ENCODE measurements at places on chromosomes 2 and 18.
A peak's percentile ranks its signal among the peaks of the same experiment; 100 is the strongest.

DNA sequence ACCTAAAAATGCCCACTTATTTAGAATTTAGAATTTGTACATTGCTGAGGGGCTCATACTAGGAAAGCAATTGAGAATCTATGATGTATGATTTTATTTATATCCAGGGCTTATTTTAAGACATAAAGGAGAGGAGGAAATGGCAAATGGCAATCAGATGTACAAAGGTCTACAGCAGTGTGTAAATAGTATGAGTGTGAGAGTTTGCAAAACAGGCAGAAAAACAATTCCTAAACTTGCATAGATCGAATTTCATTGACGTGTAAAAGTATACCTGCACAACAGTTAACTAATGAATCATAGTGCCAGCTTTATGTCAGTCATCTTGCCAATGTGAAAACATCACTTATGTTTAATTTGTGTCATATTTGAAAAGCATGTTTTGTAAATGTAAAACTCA, 718.7 kb upstream of the GCFC2 start:
- DNase-seq: no peak

DNA sequence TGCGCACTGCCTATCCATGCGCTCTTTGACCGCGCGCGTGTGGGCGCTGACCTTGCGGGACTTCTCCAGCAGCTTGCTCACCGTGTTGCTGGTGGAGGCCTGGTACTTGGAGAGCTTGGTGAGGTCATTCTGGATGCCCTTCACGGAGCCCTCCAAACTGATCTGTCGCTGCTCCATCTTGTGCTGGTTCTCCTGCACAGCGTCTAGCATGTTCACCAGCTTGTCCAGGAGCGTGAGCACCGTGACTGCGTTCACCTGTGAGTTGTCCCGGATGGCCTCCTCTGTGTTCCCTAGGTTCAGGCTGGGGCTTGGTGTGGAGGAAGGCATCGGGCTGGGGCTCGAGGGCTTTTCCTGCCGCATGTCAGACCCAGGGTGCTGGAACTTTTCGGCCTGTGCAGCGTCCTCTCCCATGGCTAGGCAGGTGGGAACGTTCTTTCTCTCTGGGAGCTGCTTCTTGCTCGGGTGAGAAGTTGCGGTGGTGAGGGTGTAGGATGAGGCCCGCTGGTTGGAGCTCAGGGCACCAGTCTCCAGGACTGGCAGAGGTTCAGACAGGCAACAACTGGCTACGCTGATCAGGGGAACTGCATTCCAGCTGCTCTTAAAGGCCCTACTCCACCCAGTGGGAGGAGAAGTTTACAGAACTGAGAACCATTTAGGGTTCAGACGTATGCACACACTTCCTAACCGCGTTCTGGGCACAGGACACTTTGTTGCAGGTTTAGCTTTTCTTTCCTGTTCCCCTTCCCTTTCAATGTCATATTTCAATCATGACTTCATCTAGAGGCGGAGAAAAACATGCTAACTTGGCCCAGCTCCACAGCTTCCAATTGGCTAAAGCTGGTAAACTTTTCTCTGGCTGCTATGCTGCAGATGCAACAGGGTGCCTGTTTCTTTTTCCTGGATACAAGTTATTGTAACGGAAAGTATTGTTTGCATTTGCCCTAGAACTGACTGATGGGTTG, at the start of gene CAVIN2:
Gene CAVIN2 (minus strand): TSS at position 574 of the 962 bp plus-strand sequence. CDS start 163 bp downstream, at position 411.
- DNase-seq: peak; percentile 90

- DNase-seq: no peak
Observed at GRCh38 chr2:21002814-21003192, 41.1 kb downstream of the APOB start.

DNA sequence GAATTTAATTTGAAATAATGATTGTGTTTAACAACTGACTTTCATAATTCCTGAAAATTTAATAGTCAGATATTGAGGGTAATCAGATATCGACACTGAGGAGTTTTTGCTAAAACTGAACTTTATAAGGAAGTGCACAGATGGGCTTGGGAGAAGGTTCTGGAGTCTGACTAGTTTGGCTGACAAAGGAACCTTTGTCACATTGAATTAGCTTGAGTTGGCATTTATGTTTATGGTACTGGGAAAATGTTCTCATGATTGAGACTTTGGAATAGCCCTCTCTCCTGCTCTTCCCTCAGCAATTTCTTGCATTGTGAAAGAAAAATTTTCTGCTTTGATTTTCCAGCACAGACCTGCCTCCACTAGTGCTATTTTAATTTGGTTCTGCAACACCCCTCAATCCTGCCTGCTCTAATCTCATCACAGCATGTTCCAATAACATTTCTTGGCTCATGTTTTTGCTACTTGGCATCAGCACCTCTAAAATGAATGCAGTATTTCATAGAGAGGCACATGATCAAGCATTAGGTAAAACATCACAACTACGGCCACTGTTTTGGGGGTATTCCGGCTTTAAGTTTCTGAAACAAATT, 133.9 kb upstream of the FSHR start:
- peak; percentile 27 for DNase-seq

- DNase-seq: peak; percentile 30
Observed at GRCh38 chr2:6452702-6453481, 412.8 kb downstream of the CMPK2 start.

DNA sequence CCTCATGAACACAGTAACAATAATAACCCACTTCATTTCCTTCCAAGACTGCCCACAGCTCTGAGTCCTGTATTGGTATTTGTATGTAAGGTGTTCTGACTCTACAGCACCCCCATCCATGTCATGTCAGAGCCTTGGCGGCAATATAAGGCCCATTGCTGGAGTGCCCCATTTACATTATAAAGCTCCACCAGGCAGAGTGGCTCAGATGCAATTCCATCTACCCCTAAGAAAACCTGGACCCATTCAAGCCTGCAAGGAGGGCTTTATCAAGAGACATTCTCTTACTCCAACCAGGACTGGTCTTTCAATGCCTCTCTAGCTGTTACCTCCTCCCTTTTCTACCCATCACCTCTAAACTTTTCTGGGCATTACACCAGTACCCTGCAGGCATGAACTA, 101.6 kb downstream of the ANTXR1 start:
- no peak for DNase-seq

DNA sequence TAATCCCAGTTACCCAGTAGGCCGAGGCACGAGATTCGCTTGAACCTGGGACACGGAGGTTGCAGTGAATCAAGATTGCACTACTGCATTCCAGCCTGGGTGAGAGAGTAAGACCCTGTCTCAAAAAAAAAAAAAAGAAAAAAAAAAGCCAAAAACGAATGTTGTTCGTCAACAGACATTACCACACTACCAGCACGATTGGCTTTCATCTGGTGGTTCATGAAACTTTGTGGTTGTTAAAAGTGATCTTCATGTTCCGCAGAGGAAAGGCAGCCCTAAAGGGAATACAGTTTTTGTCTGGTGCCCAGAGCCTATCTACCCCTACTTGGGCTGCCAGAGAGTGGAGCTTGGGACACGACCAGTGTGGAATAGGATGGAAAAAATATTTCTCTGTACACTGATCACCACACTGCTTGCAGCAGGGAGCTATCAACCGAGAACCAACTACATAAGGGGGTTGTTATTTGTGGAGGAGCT, 13.6 kb upstream of the CXCR4 start:
- DNase-seq: no peak

DNA sequence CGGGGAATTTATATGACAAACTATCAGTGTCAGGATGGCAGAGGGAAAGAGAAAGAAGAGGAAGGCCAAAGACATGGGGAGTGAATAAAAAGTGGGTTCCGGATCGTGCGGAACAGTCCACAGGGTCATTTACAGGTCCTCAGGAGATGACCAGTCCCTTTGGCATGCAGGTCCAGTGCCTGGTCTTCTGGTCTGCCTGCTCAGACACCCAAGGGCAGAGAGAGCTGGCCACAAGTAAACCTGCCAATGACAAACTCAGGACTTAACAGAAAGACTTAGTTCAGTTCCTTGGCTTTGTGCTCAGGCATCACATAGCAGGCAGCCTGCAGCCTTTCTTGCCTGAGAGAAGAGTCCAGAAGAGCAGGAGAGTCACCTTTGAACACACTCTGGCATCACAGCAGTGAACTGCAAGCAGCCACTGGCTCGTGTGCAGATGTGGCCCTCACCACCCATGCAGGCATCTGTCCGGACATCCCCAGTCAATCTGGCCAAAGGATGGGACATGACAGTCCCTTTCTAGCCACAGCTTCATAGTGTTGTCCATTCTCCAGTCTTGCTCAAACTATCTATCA, 14.0 kb downstream of the TMEM127 start:
- peak; percentile 81 for DNase-seq

DNA sequence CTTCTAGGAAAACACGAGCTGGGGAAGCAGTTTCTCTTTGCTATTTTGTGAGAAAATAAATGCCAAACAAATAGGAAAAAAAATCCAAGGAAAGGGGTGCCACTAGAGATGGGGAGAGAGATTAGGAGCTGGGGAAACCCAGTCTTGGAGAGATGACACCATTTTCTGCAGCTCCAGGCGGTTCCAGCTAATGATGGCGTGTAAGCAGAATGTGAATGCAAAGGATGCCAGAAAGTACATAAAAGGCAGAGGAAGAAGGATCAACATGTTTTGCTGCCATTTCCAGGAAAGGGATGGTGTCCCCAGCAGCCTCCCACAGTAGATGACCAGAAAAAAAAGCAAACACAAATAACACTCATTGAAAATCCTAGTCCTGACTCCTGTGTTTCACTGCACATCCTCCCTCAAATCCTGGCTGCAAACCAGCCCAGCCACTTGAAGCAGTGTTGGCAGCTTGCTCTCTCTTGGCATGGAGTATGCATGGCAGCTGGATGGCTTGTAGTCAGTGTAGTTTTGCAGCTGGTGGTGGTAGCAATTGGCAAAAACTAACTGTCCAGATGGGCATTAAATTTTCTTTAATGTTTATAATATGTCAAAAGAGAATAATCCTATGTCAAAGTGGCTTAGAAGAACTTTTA, 93.6 kb downstream of the FTCDNL1 start:
- DNase-seq: no peak

DNA sequence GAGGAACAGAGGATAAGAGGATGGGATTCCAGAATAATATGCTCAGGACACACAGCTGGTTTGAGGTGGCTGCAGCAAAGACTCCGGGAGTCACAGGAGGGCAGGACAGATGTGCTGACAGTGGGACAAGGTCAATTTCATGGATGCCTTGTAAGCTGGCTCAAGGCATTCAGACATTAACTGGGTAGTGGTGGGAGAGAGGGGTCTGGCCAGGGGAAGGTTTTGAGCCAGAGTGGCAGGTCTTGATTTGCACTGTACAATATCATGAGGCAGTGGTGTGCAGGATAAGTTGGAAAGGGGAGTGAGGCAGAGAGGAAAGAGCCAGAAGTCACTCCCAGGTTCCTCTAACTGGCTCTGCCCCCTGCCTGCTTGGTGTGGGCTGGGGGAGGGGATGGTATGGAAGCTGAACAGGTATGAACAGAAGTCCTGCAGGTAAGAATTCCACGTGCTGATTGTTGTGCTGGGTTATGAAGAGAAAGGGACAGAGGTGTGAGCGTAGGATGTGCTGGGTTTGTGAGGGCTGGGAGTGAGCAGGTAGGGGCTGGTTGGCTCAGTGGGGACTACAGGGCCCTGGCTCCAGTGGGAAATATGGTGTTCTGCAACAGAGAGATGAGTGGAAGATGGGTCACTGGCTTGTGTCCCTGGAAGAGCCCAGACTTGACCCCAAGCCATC, 141.7 kb upstream of the COPS8 start:
- DNase-seq: no peak

DNA sequence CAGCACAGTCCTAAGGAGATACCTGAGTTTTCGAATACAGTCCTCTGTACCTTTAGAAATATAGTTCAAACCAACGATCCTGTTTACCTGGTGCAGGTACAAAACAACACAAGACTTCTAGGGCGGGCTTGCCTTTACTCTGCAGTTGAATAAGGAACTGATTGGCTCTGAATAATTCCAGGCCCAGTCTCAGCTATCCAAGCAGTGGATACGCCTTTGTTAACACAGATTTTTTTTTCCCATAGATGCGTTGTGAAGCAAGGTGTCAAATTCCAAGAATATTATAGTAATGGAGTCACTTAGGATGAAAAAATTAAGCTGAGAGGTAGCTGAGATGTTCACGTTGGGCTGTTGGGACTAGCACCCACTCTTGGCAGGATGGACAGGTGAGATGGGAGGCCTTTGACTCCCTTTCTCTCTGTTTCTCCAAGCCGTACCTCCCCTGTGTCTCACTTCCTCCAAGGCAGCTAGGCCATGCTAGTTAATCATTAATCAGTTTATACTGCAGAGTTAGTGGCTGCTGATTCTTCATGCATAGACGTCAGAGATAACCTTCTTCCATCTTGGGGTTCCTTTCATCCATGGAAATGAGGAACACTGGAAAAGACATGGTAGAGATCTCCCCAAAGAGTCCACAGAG, 380.8 kb upstream of the ACVR2A start:
- DNase-seq: no peak

- no peak for DNase-seq
Observed at GRCh38 chr18:13232971-13233786, 14.6 kb downstream of the LDLRAD4 start.

DNA sequence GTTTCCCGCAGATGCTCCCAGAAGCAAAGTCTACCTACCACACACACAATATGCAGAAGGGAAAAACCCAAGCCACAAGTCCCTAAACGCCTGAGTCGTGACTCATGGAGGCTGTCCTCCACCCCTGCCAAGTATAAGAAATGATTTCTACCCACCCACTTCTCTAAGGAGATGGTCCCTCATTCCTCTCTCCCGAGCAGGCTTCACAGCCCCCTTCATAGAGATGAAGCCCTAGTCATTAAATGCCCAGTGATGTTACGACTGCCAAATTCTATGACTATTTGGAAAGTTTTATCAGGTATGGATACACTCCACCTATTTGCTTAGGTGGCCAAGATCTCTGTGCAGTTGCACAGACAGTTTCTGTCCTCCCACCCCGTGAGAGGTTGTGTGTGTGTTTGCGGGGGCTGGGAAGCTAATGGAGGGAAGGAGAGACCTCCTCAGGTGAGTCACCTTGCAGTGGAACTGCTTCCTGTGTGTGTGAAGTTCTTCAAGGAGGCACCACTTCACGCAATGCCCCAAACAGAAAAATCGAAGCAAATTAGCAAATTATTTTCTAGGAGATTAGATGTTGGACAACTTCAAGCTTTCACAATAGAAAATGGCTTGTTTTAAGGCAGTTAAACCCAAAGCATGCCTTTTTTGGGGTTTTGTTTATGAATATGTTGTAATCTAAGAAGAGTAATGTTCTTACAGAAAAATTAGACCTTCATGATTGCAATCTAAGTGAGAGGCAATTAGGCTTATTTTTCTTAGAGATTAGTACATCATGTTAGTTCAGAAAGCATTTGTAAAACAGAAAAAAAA, 175.2 kb downstream of the TGIF1 start:
- DNase-seq: peak; percentile 98

Data from fibroblast of upper back skin (primary cell).